ENCODE measurements at places on chromosomes 12 and 14. TPM values are rescaled to one million over a fixed set of nuclear protein-coding genes. Genes with fewer than 3 reads are reported as not detected.

DNA sequence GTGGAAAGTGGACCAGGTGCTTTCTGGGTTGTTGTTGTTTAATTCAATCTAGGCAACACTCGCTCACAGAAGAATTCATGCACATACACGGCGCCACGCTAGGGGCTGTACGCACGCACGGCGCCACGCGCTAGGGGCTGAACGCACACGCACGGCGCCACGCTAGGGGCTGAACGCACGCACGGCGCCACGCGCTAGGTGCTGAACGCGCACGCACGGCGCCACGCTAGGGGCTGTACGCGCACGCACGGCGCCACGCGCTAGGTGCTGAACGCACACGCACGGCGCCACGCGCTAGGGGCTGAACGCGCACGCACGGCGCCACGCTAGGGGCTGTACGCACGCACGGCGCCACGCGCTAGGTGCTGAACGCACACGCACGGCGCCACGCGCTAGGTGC is 54.3 kb downstream of the NINJ2 start:
- DNase-seq = no peak

GRCh38 chr12:3679831-3680230 is 73.1 kb downstream of the CRACR2A start:
- DNase-seq = no peak

GRCh38 chr14:72054911-72055310 is 122.7 kb downstream of the RGS6 start:
- no peak for DNase-seq

DNA sequence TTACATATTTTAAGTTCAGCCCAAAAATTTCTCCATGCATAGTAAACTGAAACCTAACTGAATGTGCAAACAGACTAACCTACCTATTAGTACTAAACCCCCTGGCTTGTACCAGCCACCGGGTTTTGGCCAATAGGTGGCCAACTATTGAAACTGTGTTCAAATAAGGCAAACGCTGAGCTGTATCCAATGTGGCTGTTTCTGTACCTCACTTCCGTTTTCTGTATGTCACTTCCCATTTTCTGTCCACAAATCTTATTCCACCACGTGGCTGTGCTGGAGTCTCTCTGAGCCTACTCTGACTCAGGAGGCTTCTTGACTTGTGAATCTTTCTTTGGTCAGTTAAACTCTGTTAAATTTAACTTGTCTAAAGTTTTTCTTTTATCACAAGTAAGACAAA is 6.0 kb upstream of the FBXO34 start:
- no peak for DNase-seq

- DNase-seq = no peak
Observed at GRCh38 chr12:19890024-19890423, 450.7 kb downstream of the AEBP2 start.

The EPYC gene
- not detected for total RNA-seq
